ENCODE measurements at places on chromosomes 1 and 21. TPM values are rescaled to one million over a fixed set of nuclear protein-coding genes. Genes with fewer than 3 reads are reported as not detected.

BEST4 gene
- total RNA-seq = not detected

LRRC38 gene
- total RNA-seq = 0.40 TPM

TRIM67 gene
- total RNA-seq = not detected

TFAP2E gene
- total RNA-seq = not detected

S100A16 gene
- total RNA-seq = 751 TPM

CTH gene
- total RNA-seq = 1.4 TPM

OR2AK2 gene
- not detected for total RNA-seq

SLAMF6 gene
- not detected for total RNA-seq

SPRR5 gene
- not detected for total RNA-seq

CALML6 gene
- total RNA-seq = not detected

UMODL1 gene
- not detected for total RNA-seq

VWA5B1 gene
- total RNA-seq = not detected

IQGAP3 gene
- total RNA-seq = 39.4 TPM

ILDR2 gene
- not detected for total RNA-seq
